Panc1 (cell line): ENCODE measurements at places on chromosomes 16 and 17. TPM values are rescaled to one million over a fixed set of nuclear protein-coding genes. Genes with fewer than 3 reads are reported as not detected.

PRSS33 gene
- total RNA-seq: 0.59 TPM

DNA sequence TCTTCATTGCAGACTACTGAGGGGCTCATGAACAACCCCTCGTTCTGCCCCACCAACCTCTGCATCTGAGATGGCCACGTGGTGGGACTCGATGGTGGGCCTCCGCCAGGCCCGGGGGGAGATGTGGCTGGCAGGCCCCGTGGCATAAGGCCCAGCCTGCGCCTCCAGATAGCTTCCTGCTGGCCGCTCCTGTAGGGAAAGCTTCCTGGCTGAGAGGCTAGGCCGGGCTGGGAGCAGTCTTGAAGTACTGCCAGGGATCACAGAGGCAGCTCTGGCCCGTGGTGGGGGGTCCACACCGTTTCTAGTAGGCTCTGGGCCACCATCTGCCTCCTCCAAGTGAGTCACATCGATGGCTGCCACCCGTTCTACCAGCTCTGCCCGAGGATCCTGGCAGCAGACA, 7.6 kb downstream of the CAMKK1 start:
- no peak overlapping the region for H3K4me3 ChIP-seq
- no peaks in the 10 kb centered on the region for H3K27me3 ChIP-seq
- H3K27ac ChIP-seq: no peak overlapping the region
- H3K4me1 ChIP-seq: peaks cover 38% of the 10 kb centered on the region
- no peaks in the 10 kb centered on the region for H3K36me3 ChIP-seq

- H3K36me3 ChIP-seq: no peaks in the 10 kb centered on the region
- H3K4me1 ChIP-seq: no peaks in the 10 kb centered on the region
- DNase-seq: no peak
- H3K27me3 ChIP-seq: no peaks in the 10 kb centered on the region
- H3K27ac ChIP-seq: no peak overlapping the region
Measured at GRCh38 chr17:67322042-67322787, 44.2 kb downstream of the PSMD12 start.

GRCh38 chr16:14102925-14103720, 32.0 kb downstream of the MRTFB start:
- no peaks in the 10 kb centered on the region for H3K27me3 ChIP-seq
- H3K4me1 ChIP-seq: peaks cover 6% of the 10 kb centered on the region; the same call in 1 of the 2 replicates
- DNase-seq: no peak
- H3K36me3 ChIP-seq: no peaks in the 10 kb centered on the region
- H3K4me3 ChIP-seq: no peak overlapping the region

- no peak overlapping the region for H3K4me3 ChIP-seq
- H3K27ac ChIP-seq: no peak overlapping the region; the same call in none of the 2 replicates
- H3K27me3 ChIP-seq: no peaks in the 10 kb centered on the region
Measured at GRCh38 chr16:52499060-52499440, 47.9 kb downstream of the TOX3 start.

DNA sequence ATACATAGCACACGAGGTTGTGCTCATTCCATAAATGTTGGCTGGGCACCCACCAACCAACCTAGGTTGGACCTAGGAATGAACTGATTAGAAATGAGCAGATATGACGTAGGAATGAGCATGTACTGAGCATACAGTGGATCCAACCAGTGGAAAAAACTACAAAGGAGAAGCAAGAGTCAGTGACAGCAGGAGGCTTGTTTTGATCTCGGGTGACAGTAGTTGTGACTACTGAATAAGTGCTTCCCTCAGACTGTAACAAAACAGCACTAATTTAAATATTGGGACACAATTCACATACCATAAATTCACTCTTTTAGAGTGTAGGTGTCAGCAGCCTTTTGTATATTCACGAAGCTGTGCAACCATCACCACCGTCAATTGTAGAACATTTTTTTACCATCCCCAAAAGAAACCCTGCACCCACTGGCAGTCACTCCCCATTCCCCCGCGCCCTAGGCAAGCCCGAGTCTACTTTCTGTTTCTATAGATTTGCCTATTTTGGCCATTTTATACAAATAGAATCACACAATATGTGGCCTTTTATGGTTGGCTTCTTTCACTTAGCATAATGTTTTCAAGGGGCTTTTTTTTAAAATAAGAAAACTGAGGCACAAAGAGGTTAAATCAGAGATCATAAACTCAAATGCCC, 7.0 kb downstream of the VAC14 start:
- H3K4me1 ChIP-seq: peaks cover under 1% of the 10 kb centered on the region
- no peak for DNase-seq
- no peaks in the 10 kb centered on the region for H3K36me3 ChIP-seq
- no peak overlapping the region for H3K27ac ChIP-seq
- H3K27me3 ChIP-seq: no peaks in the 10 kb centered on the region

- H3K27me3 ChIP-seq: no peaks in the 10 kb centered on the region
- no peaks in the 10 kb centered on the region for H3K36me3 ChIP-seq
- DNase-seq: no peak
Measured at GRCh38 chr16:75208242-75208825, 1.4 kb upstream of the CTRB2 start.

DNA sequence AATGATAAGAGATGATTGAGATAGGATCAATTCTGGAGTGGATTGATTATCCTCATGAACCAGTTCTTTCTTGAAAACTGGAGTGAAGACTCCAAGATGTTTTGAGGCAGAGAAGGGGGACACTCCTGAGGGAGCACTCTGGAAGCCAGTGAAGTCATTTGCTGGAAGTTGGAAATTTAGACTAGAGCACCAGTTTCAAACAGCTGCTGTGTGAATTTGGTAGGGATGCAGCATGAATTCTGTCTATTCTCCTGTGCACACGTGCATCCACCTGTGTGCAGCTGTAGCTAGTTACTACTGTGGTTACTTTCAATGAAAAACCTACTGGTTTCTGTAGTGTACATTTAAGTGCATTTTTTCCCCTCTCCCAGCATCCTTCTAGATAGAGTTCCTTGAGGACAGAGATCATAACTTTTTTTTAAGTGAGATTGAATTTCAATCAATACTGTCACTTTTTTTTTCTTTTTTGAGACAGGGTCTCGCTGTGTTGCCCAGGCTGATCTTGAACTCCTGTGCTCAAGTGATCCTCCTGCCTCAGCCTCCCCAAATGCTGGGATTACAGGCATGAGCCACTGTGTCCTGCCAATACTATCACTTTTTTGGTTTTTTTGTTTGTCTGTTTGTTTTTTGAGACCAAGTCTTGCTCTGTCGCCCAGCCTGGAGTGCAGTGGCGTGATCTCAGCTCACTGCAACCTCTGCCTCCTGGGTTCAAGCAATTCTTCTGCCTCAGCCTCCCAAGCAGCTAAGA, 65.9 kb downstream of the TUBD1 start:
- peaks cover 67% of the 10 kb centered on the region for H3K4me1 ChIP-seq
- DNase-seq: no peak
- peak overlapping the region; percentile 100 for H3K27ac ChIP-seq
- H3K27me3 ChIP-seq: no peaks in the 10 kb centered on the region
- H3K4me3 ChIP-seq: no peak overlapping the region

DNA sequence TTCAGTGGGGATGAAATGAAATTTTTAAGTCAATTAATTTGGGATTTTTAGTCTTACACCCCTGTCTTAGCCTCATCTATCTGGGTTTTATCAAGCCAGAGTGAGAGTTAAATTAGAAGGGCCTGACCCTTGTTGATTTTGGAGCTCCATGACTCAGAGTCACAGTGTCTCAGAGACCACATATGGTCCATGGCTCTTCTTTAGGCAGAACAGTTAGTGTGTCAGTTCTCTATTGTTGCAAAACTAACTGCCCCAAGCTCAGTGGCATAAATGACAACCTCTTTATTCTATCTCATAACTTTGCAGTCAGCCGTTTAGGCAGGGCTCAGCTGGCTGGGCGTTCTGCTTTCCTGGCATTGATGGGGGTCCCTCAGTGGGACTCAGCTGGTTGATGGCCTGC, 44.7 kb downstream of the IRF8 start:
- H3K4me1 ChIP-seq: no peaks in the 10 kb centered on the region
- no peak for DNase-seq
- H3K4me3 ChIP-seq: no peak overlapping the region

GRCh38 chr16:68422396-68422960, 25.8 kb downstream of the SMPD3 start:
- no peaks in the 10 kb centered on the region for H3K36me3 ChIP-seq
- no peaks in the 10 kb centered on the region for H3K27me3 ChIP-seq

GRCh38 chr17:42982266-42982665, 1.9 kb downstream of the RUNDC1 start:
- no peaks in the 10 kb centered on the region for H3K27me3 ChIP-seq
- H3K36me3 ChIP-seq: no peaks in the 10 kb centered on the region; the same call in none of the 2 replicates
- H3K4me1 ChIP-seq: peaks cover 14% of the 10 kb centered on the region; the same call in 1 of the 2 replicates
- DNase-seq: no peak
- H3K4me3 ChIP-seq: no peak overlapping the region
- no peak overlapping the region for H3K27ac ChIP-seq

DNA sequence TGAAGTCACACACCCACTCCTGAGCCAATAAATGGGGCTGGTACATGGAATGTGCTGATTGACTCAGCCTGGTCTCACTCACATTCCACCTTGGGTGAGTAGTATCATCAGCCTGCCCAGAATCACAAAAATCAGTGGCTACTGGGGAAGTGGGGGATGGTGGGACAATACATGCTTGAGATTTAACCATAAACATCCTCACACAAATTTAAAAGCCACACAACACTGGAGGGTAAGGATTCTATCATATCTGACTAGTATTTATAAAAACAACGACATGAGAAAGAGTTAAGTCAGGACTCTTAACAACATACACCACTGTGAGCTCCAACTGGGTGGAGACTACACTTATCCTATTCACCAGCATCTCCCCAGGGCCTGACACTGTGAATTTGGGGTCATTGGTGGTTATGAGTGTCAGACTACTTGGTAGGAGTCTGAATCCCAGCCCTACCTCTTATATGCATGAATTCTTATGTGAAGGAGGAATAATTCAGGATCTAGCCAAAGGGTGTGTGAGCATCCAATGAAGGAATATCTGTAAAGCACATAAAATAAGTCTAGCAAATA, 26.0 kb upstream of the IRX6 start:
- H3K4me1 ChIP-seq: no peaks in the 10 kb centered on the region
- H3K27ac ChIP-seq: no peak overlapping the region
- no peak for DNase-seq
